ENCODE measurements at places on chromosomes 2 and 18. TPM values are rescaled to one million over a fixed set of nuclear protein-coding genes. Genes with fewer than 3 reads are reported as not detected.

Gene NFE2L2
- total RNA-seq = 51.4 TPM

Gene SULT1C2
- total RNA-seq = not detected

Gene ERBB4
- total RNA-seq = 1.8 TPM

Gene SERPINB3
- not detected for total RNA-seq

Gene ZFP36L2
- 0.88 TPM for total RNA-seq

Gene UGT1A7
- total RNA-seq = not detected

Gene KIF3C
- total RNA-seq = 210 TPM

Gene NT5DC4
- not detected for total RNA-seq

Gene GKN2
- not detected for total RNA-seq

Gene WDR7
- total RNA-seq = 41.8 TPM

Gene FAM161A
- 13.4 TPM for total RNA-seq

Gene ZNF142
- 46.7 TPM for total RNA-seq

Gene SERPINB13
- total RNA-seq = not detected

Gene WDR12
- 53.5 TPM for total RNA-seq

Gene KDM3A
- 80.3 TPM for total RNA-seq

Gene CD207
- total RNA-seq = 0.51 TPM

Gene GAL3ST2
- 0.42 TPM for total RNA-seq

Gene RUFY4
- total RNA-seq = not detected

Gene COLEC12
- 0.20 TPM for total RNA-seq

Measured in glutamatergic neuron (in vitro differentiated cells).